ENCODE measurements at places on chromosomes 2 and 18. TPM values are rescaled to one million over a fixed set of nuclear protein-coding genes. Genes with fewer than 3 reads are reported as not detected.

- DNase-seq = no peak
Observed at GRCh38 chr2:174969091-174969734, 36.0 kb downstream of the CHN1 start.

DNA sequence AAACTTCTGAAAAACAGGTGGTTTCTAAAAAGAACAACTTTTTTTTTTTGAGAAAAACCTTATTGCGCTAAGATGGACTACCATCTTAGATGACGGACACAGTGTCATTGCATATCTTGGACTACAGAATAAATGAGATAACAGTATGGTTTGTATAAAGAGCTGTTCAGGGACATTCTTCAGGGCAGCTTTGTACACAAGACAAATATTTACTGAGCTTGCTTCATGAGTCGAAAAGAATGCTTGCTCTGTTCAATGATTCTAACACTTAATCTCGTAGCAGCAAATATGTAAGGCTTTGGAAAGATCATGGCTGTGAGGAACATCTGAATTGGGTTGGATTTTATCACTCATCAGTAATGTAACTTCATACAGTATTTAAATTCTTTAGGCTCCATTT, 282.5 kb upstream of the CWC22 start:
- DNase-seq = no peak

DNA sequence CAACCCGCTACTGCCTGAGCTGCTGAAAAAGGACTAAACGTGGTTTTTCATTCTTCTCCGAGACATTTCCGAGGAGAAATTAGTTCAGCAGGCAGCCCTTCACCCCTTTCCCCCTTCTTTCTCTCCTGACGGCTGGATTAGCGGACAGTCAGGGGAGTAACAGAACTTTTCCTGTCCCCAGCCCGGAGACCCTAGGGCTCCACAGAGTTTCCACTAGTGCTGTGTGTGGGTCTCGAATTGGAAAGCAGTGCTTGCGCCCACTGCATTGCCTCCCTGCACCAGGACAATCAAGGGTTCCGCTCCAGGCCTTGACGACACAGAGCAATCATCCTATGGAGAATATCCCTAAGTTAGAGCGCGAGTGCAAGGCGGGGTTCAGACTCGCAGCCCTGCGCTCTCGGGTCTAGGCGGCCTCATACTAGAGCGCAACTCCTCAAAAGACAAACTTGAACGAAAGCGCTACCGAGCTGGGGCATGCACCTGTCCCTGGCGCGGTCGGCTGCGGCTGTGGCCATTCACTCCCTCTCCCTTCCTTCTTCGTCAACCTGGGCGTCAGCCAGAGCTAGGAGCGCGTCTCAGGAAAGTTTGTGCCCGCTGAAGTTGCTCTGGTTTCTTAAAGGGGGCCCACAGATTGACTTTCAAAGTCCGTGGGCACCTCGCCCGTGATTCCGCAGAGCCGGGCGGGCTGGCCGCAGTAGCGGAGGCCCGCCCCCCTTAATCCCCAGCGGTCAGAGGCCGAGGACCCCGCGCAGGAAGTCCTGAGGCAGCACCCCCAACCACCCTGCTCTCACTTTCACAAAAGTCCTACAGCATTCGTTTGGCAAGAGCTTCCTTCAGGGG, 801 bp downstream of the OSR1 start:
- peak; percentile 50 for DNase-seq

DNA sequence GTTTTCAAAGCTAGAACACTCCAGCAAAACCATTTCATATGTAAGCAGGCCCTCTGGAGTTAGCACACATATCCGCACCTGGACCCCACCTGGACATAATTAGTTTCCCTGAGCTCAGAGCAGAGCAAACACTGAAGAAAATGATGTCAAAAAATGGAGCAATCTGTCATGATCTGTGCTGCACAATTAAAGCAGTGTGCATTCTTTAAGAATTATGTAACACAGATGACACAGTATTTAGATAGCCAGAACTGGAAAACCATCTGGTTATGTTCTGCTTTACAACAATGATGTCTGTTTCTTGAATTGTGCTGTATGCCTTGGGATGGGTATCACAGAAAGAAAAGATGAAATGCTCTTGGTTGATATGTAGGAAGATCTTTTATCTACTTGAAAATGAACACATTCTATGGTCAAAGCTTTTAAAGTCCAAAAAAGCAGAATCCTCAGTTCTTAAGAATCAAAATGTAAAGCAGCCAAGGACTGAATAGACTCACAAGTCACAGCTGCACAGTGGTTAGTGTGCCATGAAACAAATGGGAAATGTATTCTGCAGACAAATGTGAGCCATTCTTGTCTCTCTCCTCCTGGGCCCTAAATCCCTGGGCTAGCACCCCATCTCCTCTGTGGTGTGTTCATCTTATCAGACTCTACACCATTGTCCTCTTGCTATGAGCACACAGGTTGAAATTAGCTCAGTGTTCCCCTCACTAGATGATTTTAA, 36.8 kb downstream of the HRH4 start:
- DNase-seq = no peak

GRCh38 chr2:180191432-180192124, 184.5 kb upstream of the CWC22 start:
- no peak for DNase-seq

- DNase-seq = no peak
Observed at GRCh38 chr2:240023792-240024191, 1.4 kb downstream of the NDUFA10 start.

DNA sequence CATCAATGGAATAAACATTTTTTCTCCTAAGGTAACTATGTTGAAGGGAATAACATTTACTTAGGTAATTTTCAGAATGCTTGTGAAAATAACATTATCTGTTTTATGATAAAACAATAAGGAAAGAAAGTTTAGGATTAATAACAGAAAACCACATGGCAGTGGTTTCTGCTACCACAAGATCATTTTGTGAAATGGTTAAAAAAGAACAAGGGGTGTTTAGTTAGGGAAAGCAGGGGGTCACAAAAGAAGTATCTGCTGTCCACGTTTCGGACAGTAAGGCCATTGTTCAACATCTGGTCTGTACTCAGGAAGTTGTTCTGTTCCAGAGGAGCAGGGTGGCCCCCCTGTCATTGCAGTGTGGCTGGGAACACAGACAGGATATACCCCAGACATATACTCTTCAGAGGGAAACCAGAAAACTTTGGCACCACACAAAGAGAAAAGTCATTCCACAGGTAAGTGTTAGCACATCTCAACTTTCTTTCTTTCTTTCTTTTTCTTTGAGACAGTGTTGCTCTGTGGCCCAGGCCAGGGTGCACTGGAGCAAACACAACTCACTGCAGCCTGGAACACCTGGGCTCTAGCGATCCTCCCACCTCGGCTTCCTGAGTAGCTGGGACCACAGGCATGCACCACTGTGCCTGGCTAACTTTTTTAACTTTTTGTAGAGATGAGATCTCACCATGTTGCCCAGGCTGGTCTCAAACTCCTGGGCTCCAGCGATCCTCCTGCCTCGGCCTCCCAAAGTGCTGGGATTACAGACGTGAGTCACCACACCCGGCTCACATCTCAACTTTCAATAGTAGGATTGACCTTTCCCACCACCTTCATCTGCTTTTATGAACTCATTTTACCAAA, 14.8 kb upstream of the ARL5A start:
- no peak for DNase-seq

- peak; percentile 97 for DNase-seq
Observed at GRCh38 chr2:213284105-213285090, at the start of gene SPAG16. TSS of gene SPAG16 (plus strand) at chr2:213284464.

DNA sequence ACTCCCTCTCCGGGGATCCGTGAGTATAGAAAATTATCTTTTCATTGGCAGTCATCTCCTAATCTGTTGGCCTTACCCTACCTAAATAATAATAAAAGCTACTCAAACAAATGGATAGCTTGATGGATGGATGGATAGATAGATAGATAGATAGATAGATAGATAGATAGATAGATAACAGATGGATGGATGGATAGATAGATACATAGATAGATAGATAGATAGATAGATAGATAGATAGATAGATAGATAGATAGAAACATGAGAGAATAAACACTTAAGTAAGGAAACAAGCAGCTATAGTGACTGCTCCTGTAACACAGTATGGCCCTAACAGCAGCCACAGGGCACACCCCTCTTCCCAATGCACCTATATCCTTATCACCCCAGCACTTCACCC, 35.1 kb downstream of the MRPL30 start:
- no peak for DNase-seq

- no peak for DNase-seq
Observed at GRCh38 chr2:119117408-119117807, 41.1 kb downstream of the C1QL2 start.

DNA sequence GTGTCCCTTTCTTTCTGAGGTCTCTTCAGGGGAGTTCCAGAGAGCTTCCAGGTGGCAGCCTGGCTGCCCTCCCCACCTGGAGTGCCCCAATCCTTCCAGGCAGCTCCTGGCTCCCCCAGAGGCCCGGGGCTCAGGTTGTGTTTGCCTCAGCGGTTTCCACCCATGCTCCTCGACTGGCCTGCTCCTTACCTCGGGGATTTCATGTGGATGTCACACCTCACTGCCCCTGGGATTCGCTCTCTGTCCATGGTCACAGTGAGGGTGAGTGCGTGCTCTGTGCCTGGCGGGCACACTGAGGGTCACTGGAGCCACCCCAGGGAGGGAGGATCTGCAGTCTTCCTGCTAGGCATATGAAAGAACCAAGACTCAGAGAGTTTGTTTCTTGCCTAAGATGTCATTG, 2.1 kb upstream of the TOGARAM2 start:
- no peak for DNase-seq

DNA sequence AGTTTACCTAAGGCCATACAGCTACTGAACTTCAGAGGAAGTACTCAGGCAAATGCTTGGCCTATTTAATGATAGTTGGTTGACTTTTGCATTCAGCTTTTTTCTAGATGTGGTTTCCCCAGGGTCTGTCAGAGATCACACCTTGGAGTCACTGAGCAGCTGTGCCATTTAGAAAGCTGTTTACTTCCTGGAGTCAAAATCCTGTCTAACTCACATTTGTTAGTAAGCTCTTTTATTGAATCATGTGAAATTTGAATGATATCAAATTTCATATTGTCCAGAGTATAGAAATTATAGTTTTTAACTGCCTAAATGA, 7.6 kb upstream of the TRIB2 start:
- DNase-seq = no peak

- DNase-seq = no peak
Observed at GRCh38 chr2:183671233-183671632, 547.0 kb downstream of the NUP35 start.

DNA sequence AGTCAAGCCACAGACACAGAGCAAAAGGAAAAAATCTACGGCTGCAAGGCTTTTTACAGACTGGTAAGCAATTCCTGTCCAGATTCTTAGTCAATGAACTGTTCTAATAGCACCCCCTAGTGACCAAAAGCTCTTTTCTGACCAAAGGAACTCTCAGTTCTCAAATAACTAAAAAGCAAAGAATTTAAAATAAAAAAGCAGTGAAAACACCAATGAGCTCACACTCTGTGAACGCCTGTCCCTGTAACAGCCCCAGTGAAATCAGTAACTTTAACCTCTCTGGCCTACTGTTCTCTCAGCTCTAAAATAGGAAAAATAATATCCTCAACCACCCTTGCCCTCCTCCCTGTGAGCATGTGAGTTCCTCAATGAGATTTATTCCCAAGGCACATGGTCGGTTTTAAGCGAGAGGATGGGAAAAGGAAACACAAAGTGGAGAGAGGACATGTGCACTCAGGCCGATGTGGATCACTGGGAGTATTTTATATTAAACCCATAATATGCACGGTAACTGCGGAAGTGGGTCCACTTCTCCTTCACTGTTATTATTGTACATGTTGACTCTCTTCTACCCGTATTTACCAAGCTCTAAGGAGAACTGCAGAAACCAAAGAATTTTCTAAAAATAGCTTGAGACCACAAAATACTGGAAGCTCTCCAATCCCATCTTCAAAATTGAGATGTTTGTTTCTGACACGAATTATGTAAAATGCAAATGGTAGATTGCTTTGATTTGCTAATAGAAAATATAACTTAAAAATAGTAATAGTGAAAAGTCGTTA, 128.5 kb downstream of the STK39 start:
- DNase-seq = no peak

GRCh38 chr2:121860758-121861227, 105.3 kb downstream of the TSN start:
- no peak for DNase-seq

- DNase-seq = no peak
Observed at GRCh38 chr2:117952228-117952627, 61.6 kb downstream of the CCDC93 start.

DNA sequence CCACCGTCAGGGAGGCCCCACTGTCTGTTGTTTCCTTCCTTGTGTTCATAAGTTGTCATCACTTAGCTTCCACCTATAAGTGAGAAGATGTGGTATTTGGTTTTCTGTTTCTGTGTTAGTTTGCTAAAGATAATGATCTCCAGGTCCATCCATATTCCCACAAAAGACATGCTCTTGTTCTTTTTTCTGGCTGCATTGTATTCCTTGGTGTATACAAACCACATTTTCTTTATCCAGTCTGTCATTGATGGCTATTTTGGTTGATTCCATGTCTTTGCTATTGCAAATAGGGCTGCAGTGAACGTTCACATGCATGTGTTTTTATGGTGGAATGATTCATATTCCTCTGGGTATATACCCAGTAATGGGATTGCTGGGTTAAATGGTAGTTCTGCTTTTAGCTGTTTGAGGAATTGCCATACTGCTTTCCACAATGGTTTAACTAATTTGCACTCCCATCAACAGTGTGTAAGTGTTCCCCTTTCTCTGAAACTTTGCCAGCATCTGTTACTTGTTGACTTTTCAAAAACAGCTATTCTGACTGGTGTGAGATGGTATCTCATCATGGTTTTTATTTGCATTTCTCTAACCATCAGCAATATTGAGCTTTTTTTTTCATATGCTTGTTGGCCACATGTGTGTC, 156.6 kb upstream of the NOSTRIN start:
- no peak for DNase-seq

DNA sequence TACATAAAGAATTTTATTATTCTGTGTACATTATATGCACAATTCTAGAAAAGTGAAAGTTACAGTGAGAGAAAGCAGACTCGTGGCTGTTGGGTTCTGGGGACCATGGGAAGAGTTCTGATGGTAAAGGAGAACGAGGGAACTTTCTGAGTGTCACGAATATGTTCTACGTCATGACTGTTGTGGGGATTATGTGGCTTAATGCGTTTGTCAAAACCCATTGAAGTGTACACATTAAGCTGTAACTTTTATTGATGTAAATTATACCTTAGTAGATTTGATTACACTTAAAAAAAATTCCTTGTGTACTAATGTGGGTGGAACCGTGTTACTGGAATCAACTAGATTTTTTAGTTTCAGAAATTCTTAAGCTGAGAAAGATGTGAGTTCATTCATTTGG, 426.1 kb downstream of the DSC3 start:
- DNase-seq = no peak

Gene SNORC
- 0.88 TPM for polyA plus RNA-seq

Gene THOC1
- polyA plus RNA-seq = 19.0 TPM

Gene HOXD4
- polyA plus RNA-seq = 0.19 TPM

Gene SERPINB5
- not detected for polyA plus RNA-seq

Gene POTEJ
- polyA plus RNA-seq = not detected

Gene MPPE1
- polyA plus RNA-seq = 26.2 TPM
